ENCODE measurements at places on chromosomes 2 and 18.

- DNase-seq, result no peak
Measured at GRCh38 chr2:170307555-170308351, 129.8 kb downstream of the MYO3B start.

DNA sequence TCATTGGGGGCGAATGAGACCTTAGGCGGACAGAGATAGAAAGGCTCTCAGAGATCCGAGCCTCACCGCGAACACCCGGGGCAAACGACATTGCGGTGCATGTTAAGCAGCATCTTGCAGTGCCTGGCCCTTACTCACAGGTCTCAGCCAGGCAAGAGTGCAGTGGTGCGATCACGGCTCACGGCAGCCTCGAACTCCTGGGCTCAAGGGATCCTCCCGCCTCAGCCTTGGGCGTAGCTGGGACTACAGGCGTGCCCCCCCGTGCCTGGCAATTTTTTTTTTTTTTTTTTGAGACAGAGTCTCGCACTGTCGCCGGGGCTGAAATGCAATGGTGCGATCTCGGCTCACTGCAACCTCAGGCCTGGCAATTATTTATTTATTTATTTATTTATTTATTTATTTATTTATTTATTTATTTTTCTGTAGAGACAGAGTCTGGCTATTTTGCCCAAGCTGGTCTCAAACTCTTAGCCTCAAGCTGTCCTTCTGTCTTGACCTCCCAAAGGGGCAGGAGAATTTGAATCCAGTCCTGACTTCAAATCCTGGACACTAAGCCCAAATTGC is 1.3 kb downstream of the LAMA3 start:
- no peak for DNase-seq

GRCh38 chr2:232977438-232977971 is 35.6 kb downstream of the NGEF start:
- no peak for DNase-seq

DNA sequence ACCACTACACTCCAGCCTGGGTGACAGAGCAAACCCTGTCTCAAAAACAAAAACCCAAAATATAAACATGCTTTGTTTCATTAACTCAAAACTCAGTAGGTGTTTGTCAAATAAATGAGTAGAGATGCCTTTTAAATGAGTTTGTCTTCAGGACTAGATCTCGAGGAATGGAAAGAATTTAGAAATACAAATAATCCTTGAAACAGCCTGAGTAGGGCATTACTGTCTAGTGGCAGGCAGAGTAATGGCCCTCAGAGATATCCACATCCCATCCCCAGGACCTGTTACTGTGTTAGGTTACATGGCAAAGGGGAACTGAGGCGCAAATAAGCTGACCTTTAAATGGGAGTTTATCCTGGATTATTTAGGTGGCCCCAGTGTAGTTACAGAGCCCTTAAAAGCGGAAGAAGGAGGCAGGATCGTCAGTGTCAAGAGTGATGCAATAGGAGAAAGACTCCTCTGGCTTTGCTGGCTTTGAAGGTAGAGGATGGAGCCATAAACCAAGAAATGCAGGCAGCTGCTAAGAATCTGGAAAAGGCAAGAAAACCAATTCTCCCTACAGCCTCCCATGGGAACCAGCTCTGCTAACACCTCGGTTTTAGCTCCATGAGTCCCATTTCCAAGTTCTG is 63.0 kb downstream of the CABLES1 start:
- no peak for DNase-seq

DNA sequence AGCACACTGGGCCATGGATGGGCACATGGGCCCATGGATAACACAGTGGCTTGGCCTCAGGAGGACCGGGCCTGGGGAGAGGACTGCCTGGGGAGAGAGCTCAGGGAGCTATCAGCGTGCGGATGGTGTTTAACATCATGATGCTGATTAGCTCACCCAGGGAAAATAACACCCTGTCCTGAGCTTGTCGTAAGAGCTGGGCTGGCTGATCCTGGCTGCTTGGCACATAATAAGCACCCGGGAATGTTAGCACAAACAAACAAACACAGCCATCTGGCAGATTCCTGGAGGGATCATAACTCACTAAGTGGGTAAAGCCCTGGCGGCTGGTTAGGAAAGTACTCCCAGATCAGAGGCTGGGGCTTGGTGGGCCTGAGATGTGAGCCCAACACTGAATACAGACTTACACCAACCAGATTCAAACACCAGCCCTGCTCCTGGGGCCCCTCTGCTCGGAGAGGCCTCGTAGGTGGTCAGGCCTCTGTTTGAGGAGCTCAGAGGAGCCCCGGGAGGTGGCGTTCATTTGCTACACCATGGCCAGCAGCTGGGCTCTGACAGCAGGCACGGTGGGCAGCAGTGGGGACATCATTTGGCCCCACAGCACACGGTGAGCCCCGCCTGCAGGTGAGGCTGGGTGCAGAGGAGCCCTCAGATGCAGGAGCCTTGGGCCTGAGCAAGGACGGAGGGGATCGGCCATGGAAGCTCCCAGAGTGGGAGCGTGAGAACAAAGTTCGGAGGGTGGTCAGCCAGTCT is 193.4 kb upstream of the HDAC4 start:
- no peak for DNase-seq

DNA sequence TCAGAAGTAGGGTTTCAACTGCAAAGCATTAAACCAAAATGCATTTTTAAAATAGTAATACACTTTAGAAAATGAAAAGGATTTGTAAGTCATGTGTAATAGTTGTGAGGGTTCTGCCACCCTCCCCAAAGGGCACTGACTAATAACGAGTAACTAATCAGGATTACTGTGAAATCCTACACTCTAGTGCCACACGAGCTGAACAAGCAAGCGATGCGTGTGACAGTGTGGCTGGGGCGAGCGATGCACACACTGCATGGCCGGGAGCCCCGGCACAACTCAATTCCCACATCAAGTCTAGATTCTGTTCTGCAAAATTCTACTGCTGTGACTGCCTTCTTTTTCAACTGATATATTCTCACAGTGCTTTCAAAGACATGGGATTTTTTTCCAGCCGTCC is 156.4 kb downstream of the SEPTIN10 start:
- DNase-seq, result no peak

DNA sequence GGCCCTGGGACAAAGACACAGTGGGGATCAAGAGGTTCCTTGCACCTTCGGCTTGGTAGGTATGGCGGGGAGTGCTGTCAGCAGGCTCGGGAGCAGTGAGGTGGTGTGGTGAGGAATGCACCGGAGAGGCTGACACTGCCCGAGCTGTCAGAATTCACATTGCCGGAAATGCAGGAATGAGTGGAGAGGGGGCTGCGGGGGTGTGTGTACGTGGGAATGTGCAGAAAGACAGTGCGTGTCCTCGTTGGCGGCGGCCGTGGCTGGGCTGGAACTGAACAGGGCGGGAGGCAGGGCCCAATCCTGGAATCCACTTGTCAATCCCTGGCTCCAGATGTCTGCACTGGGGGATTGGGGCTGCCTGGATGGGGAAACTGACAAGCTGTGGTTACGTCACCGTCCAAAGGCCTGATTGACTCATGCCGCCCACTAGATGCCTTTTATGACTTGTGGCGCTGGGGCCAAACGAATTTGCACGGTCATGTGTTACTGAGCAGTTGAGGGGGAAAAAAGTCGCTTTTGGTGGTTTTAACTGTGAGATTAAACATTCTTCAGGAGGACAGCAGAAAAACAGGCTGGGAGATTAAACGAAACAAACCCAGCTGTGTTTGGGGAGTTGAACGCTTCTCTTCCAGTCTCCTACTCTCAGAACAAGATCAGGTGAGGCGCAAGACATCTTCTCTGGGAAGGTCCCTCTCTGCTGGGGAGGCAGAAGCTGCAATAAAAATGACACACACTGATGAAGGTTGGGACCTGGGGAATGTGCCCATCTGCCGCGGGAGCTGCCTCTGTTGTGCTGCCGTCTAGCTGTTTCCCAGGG is 189.4 kb upstream of the GLI2 start:
- no peak for DNase-seq

DNA sequence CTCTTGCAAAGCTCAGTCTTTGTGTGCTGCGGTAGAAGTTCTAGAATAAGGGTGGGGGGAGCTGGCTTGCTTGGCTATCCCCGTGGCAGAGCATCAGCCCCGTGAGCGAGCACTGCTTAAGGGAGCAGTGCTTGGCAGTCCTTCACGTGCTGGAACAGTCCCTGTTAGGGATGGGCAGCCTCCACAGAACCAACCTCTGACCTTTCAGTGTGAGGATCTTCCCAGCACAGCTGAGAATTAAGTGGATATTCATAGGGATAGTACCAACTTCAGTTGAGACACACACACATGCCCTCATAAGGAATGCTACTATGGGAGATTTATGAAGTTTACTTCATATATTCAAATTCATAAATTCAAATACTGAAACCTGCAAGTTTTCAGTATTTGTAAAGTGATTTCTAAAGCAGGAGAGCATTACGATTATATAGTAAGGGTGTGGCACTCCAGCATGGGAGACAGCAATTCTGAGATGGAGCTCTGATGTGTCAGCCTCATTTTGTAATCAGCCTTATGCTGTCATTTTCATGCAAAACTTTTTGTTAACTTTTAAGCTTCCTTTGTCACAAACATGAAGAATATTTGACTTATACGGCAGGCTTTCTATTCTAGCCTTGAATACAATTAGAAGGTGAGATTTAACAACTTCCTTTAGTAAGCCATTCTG is 39.5 kb downstream of the ATP9B start:
- no peak for DNase-seq

DNA sequence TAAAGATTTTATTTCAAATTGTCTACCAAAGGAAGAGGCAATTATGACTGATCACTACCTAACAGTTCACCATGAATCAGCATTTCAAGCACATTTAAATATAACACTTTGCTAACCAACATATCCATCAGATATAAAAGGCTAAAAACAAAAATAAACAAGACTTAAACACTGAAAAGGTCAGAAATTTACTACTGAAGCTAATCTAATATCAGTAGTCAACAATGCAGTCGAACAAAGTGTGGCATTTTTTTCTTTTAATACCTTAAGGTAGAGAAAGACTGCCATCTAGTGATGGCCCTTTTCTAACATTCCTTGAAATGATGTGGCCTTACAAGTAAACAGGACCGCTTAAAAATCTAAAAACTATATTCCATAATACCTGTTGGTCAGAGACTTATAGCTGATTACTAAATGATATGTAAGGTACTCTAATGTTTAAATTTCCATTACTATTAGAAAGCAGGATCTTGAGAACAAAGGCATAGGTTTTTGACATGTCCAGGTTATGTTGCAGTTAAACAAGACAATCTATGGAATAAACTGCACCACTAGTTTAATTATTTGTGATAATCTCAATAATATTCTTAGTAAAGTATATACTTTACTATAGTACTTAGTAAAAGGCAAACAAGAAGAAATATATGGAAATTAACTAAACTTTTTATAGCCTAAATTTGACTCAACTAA is 80.0 kb downstream of the EXOC6B start:
- no peak for DNase-seq

DNA sequence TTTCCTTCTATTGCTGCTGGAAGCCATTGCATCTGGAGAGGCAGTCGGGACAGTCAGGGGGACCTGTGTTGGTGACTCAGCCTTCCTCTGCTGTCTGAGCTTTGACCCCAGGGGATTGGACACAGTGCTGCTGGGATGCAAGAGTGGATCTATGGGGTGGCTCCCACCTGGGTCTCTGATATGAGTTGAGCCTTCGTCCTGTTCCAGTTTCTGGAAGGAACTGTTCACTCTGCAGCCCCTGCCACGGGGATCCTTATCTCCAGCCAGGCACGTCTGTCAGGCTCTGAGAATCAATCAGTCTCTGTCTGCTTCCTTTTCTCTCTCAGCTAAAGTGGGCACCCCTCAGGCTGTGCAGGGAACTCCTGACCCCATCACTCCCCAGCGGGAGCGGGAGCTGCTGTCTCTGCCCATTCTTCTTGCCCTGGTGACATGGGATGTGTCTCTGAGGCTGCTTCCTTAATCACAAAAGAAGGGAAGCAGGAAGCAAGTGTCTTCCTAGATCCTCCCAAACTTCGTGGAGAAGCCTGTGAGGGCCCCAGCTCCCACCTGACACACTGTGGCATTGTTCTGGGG is 51.7 kb downstream of the ARHGAP28 start:
- no peak for DNase-seq

- no peak for DNase-seq
Measured at GRCh38 chr2:218881744-218882460, 1.2 kb downstream of the WNT10A start.
